ENCODE measurements at places on chromosomes 16 and 17. TPM values are rescaled to one million over a fixed set of nuclear protein-coding genes. Genes with fewer than 3 reads are reported as not detected.

- no peak for DNase-seq
These were observed 2.0 kb downstream of the C16orf87 start for GRCh38 chr16:46828943-46829342.

Gene GPR142
- total RNA-seq, result not detected

- DNase-seq, result no peak
These were observed 6.0 kb downstream of the HSDL1 start for GRCh38 chr16:84138824-84139627.

Gene MBTPS1
- 98.2 TPM for total RNA-seq

GRCh38 chr16:54648575-54648974 lies 282.1 kb upstream of the IRX5 start:
- DNase-seq, result no peak

Gene CRYM
- total RNA-seq, result not detected

- DNase-seq, result no peak
These were observed 483.1 kb upstream of the PSMD7 start for GRCh38 chr16:73813527-73813926.

DNA sequence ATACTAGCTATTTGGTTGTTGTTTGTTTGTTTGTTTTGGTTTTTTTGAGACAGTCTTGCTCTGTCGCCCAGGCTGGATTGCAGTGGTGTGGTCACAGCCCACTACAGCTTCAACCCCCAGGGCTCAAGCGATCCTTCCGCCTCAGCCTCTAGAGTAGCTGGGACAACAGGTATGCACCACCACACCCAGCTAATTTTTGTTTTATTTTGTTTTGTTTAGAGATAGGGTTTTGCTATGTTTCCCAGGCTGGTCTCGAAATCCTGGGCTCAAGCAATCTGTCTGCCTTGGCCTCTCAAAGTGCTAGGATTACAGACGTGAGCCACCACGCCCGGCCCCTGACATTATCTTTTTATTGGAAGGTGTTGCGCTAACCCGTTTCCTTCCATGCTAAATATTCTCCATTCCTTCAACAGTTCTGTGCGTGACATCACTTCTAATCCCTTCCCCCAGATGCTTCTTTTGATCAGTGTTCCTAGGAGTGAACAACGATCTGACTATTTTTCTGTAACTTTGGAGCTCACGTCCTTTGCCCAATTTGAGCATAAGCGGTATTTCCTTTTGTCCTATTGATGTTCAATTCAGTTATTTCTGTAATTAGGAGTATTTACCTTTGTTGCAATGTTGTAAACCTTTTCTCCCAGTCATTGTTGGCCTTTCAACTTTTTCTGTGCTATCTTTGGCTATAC lies 30.2 kb upstream of the EMP2 start:
- DNase-seq, result no peak

DNA sequence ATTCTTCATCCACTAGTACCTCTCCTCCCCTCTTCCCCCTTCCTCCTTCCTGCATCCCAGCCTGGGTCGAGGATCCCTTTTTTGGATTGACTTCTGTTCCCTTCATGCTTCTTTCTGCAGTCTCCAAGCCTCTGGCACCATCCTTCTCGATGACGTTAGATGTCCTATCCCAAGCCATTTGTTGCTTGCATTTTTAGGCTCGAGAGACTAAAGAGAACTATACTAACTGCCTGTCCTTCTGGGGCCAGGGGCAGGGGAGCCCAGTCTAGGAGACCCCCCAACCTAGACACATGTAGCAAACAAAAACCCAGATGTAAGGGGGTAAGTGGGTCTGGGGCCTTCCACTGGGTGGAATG lies 23.9 kb downstream of the UNK start:
- no peak for DNase-seq

DNA sequence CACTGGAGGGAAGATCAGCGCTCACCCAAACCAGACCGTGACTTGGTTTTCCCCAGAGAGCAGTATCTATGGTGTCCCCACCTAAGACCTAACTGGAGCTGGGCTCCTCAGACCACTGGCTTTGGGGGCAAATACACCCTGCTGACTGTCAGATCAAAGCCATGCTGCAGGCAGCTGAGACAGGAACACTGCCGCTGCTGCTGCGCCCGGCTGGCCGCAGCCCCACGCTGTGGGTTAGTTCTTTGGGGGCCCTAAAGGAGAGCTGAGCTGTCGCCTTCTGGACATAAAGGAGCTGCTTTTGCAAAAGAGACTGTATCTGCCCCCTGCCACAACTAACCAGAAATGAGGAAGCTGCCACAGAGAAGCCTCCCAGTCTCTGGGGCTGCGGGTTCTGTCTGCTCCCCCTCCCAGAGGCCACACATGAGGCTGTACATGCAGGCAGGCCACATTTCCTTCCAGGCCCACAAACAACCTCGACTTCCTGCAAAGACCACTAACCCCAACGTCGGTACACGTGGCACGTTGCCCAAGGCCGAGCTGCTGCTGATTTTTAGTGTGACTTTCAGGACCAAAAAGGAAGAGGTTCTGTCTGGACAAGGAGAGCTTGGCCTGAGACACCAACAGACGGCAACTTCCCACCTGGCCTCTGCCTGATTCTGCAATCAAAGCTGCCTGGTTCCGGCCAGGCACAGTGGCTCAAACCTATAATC lies 18.2 kb upstream of the ABR start:
- no peak for DNase-seq

- DNase-seq, result no peak
These were observed 7.9 kb downstream of the KATNB1 start for GRCh38 chr16:57743458-57743857.

GRCh38 chr17:78421534-78422266 lies 43.3 kb downstream of the PGS1 start:
- peak; percentile 23 for DNase-seq

- no peak for DNase-seq
These were observed 21.1 kb downstream of the PRMT7 start for GRCh38 chr16:68331879-68332410.

DNA sequence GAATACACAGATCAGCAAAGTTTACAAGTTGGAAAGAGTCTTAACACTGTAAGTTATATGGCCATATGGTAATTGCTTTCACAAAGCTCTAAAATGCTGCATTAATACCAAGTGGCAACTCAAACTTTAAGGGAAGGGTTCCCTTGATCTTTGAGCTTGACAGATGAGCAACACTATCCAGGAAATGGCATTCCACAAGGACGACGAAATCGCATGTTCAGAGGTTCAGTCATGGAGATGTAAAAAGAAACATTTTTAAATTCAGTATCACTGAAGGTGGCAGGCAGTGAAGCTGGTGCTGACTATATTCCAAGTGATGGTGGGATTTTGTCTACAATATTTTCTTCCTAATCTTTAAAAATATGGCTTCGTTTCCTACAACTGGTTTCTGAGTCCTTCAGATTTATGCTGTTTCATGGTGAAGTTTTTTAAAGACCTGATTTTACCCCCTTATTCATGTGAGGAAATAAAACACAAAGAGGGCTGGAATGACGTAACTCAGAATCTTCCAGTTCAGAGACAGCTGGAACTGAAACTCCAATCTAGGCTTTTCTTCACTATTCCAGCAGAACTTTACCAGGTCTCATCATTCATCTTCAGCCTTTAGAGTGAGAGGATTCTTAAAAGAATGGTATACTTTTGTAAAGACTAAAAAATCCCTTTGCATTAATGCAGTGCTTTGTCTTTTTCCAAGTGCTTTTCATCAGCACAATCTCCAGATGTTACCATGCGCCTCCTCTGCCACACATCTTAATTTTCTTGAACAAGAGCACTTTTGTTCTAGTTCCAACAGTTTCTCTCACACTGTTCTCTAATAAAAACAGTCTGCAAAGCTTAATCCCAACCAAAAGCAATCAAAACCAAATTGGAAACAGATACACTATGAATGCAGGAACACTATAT lies 20.2 kb downstream of the CHCT1 start:
- DNase-seq, result no peak

- DNase-seq, result no peak
These were observed 50.6 kb downstream of the STH start for GRCh38 chr17:46049656-46050055.

GRCh38 chr17:76240461-76241203 lies at the start of gene RNF157:
Gene RNF157, minus strand, starts transcription at chr17:76240493. Its CDS starts 253 bp downstream, at chr17:76240240.
- no peak for DNase-seq

Gene SLC12A3
- not detected for total RNA-seq

Gene ABCA9
- total RNA-seq, result 31.5 TPM

Gene OR3A3
- total RNA-seq, result not detected

- DNase-seq, result no peak
These were observed 148.2 kb downstream of the IRX5 start for GRCh38 chr16:55078699-55079410.

Gene MRPL27
- 17.1 TPM for total RNA-seq

Gene MYOCD
- total RNA-seq, result 102 TPM

- no peak for DNase-seq
These were observed 5.9 kb downstream of the DYNLL2 start for GRCh38 chr17:58089111-58089510.

Gene TGFB1I1
- total RNA-seq, result 231 TPM

DNA sequence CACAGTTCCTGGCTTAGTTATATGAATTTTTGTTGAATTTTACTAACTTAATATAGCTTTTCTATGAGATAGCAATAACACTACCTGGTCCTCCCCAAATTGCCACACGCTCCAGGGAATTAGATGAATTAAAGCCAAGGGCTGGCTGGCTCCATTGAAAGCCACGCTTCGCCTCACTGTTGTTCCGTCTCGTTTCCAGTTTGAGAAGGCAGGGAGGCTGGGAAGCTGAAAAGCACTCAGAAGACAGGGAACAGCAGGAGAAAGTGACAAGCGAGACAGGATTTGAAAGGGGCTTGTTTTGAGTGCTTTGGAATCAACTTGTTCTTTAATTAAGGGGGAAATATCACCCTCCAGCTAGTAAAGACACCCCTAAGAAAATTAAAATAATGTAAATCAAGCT lies 425.3 kb downstream of the CA10 start:
- no peak for DNase-seq

Gene CRYBA1
- not detected for total RNA-seq

- no peak for DNase-seq
These were observed 23.8 kb downstream of the PDILT start for GRCh38 chr16:20380782-20381181.

Gene CCL17
- total RNA-seq, result not detected

GRCh38 chr16:28823291-28823872 lies 583 bp downstream of the ATXN2L start:
- DNase-seq, result no peak

DNA sequence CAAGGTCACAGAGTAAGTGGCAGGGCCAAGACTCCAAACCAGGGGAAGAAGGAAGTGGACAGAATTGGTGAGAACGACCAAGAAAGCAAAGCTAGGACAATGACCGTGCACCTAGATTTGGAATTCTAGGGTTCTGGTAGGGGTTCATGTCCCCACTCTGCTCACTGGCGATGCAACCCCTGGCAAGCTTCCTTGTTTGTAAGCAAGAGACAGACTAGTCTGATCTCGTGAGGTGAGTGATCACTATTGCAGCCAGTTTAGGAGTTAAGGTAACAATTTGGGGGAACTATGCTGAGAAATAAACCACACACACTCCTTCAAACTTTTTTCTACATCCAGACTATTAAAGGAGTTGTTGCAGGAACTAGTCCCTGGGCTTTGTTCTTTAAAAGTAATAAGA lies 48.1 kb downstream of the XPO6 start:
- no peak for DNase-seq

- DNase-seq, result no peak
These were observed 801 bp downstream of the CHAD start for GRCh38 chr17:50467855-50468303.

- DNase-seq, result no peak
These were observed 41.9 kb upstream of the ENDOV start for GRCh38 chr17:80372922-80373570.

All from thoracic aorta (tissue), 2 donors.